LHCN-M2 (cell line): ENCODE measurements at places on chromosomes 13 and 19.

GRCh38 chr19:1811942-1812425, at the start of gene ATP8B3:
Gene ATP8B3 (minus strand): TSS chr19:1812276. CDS start chr19:1811736, 540 bp downstream.
- no peak for DNase-seq

DNA sequence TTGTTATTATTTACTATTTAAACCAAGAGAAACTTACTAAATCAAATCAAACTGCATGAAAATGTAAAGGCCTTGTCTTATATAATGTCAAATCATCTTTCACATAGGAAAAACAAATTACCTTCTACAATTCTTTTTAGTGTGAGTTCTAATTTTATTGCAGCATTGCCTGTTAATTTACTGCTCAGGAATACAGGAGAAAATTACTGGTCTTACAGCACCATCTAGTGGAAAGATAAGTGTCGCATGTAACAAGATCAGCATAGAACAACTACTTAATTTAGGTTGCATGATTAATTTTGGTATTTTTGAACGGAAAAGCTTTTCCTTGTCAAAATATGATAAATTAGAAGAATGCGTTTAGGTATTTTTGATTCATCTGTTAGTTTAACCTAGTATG, 502.7 kb downstream of the UQCRFS1 start:
- DNase-seq, result peak; percentile 67

GRCh38 chr13:97242755-97243497, 20.8 kb downstream of the MBNL2 start:
- DNase-seq, result no peak

DNA sequence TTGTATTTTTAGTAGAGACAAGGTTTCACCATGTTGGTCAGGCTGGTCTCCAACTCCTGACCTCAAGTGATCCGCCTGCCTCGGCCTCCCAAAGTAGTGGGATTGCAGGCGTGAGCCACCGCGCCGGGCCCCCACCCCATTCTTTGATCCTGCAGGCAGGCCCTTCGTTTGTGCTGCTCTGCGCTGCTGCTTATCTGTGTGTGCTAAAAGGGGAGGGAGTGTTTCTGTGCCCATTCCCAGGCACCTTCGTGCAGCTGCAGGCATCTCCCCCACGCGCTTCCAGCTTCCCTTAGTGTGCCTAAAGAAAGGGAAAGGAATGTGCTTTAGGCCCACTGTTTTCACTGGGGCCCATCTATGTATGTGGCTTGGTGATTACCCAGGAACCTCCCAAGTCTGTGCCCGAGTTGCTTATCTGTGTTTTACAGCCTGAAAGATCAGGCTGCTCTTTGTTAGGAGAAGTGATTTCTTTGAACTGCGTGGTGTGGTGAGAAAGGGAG, 27.2 kb downstream of the EPN1 start:
- no peak for DNase-seq

- peak; percentile 23 for DNase-seq
These were observed 2.8 kb downstream of the SEMA6B start for GRCh38 chr19:4556597-4557127.

DNA sequence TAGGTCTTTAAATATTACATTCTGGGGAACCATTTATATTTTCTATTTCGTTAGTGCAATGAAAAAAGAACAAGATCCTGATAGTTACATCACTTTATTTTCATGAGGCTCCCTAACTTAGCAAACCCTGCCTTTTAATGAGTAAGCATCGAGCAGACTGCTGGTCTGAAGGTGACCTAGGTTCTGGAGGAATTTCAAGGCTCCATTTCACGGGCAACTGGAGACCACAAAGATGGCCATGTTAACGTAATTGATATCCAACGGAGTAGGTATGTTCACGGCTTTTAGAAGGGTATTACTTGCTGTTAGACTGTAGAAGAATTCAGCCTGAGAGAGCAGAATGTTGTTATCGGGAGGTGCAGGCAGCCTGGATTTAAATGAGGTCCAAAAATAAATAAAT, 1597.6 kb downstream of the EFNB2 start:
- peak; percentile 55 for DNase-seq

- DNase-seq, result peak; percentile 45
These were observed 33.3 kb upstream of the MICU2 start for GRCh38 chr13:21637296-21637695.

DNA sequence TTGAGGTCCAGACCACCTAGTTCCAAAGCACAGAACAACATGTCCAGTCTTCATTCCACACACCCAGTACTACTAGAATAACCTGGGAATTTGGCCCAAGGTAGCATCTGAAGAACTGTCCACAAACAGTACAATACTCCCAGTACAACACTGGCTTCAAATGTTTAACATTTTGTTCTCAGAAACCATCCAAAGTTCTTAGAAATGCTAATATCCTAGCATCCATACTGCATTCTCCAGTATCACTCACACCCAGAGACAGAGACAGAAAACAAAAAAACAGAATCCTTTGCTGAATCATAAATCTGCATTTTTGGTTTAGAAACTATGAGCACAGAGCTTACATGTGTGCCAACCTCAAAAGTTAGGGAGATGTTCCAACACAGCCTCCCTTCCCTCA, 490.8 kb downstream of the FOXO1 start:
- peak; percentile 39 for DNase-seq

- peak; percentile 83 for DNase-seq
These were observed 524.1 kb upstream of the SLITRK5 start for GRCh38 chr13:87147076-87147475.

DNA sequence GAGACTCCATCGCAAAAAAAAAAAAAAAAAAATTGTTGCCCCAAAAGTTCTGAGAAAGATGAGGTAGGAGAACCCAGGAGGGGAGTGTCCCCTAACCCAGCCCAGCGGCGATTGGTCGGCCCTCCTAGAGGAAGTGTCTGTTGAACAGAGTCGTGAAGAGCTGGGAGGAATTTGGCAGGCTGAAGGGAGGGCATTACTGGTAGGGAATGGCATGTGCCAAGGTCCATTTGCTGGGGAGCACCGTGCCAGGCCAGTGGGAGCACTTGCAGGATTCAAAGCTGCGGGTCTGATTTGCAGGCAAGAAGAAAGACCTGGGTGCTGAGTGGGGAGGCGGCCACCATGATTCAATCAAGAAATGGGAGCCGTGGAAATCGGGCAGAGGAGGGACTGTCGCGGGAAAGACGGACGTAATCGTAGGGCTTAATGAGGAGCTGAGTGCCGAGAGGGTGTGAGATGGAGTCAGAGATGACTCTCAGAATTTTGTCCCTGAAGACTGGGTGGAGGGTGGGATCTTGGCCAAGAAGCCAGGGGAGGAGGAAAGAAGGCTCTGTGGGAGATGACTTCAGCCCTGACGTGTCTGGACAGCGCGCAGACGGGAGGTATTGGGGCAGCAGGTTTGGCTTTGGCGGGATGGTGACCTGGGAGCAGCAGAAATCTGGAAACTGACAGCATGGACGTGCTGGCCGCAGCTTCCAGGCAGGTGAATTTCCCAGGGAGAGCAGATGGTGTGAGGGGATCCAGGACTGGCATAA, 15.4 kb downstream of the CERS4 start:
- DNase-seq, result no peak

GRCh38 chr13:48113756-48114130, 18.8 kb upstream of the MED4 start:
- DNase-seq, result no peak

DNA sequence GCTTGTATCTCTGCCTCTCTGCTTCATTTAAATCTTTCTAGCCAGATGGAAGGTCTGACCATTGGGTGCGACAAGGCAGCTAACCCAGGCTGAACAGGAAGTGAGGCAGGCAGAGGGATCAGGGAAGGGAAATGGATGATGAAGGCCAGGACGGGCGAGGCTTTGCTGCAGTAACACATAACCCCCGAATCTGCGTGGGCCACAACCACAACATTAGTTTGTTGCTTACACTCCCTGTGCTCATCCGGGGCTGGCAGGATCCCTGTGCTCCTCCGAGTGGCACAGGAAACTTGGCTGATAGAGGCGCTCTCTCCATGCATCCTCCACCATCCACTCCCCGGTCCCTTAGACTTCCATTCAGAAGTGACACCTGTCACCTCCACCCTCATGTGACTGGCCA, 1.1 kb upstream of the FLT3LG start:
- DNase-seq, result no peak
